ENCODE measurements at places on chromosomes 6 and 20.

GRCh38 chr6:167571550-167571949, 246.7 kb downstream of the TTLL2 start:
- DNase-seq, result no peak

GRCh38 chr6:5557506-5557905, 296.2 kb downstream of the FARS2 start:
- DNase-seq, result no peak

DNA sequence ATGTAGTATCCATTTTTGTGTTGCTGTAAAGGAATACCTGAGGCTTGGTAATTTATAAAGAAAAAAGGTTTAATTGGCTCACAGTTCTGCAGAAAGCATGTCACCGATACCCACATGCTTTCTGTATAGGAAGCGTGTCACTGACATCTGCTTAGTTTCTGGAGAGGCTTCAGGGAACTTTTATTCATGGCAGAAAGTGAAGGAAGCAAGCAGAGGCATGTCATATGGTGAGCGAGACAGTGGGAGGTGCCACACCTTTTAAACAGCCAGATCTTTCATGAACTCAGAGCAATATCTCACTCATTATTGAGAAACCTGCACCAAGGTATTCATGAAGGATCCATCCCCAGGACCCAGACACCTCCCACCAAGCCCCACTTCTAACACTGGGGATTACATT, 3.5 kb downstream of the SUMO4 start:
- no peak for DNase-seq

DNA sequence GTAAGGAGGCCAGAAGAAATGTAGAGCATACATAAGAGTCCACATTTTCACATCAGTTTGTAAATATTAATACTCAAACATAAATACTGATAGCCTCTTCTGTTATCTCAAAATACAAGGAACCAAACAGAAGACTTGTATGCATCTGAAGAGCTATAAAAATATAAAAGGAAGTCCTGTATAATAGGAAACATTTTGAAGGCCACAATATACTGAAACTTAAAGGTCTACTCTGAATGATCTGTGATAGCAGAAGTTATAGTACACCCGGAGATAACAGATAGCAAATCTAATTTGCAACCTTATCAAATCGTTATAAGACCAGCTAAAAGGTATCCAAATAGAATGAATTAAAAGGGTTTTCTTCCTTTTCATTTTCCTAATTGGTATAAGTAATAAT, 111.2 kb downstream of the HIVEP2 start:
- DNase-seq, result no peak

DNA sequence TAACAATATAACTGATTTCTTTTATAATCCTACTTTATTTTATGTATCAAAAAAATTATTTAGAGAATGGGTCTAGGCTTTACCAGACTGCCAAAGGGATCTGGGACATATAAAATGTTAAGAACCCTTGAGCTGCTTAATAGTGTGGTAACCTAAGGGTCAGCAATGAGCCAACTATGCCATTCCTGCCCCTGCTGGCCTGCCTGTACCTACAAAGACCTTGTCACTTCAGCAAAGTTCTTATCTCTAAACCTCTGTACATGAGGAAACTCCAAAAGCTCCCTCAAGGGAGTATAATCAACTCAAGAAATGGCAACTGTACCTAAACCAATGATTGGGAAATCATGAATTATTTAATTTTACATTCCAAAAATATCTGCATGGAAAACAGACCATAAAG, 266.9 kb downstream of the PKHD1 start:
- DNase-seq, result no peak

- no peak for DNase-seq
These were observed 63.6 kb upstream of the SYNDIG1 start for GRCh38 chr20:24405810-24406209.

GRCh38 chr6:95087394-95088097, 489.8 kb upstream of the MANEA start:
- no peak for DNase-seq

DNA sequence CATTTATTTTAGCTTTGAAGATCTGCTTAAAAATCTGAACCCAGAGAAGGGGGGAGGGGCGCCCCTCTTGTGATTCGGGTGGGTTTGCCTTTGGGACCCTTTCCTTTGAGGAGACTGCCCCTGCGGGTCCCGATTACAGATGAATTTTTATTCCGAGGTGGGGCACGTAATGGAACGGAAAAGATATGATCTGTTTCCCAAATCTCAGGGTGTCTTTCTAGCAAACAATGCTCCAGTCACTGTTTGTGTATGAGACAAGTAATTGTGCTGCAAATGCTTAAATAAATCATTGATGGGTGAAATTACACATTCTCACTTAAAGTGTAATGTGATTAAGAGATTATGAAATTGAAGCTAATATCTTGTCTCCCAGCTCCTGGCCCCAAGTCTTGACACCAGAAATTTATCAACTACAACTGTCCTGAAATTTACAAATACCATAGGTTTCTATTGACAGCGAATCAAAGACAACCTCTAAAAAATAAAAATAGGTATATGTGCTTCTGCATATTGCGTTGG, 30.7 kb downstream of the TFAP2A start:
- no peak for DNase-seq

DNA sequence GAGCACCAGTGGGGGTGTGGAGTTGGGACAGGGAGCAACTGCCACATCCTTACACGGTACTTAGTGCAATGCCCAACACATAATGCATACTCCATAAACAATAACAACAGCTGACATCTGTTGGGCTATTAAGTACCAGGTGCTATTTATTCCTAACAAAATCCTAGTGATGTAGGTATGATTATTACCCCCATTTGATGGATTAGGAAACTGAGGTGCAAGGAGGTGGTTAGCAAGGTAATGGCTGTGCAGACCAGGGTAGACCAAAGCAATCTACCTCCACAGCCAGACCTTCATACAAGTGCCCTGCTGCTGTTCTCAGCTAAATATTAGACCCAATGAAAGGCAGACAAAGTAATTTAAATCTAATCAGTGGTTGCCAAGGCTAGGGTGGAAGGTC, 36.8 kb downstream of the SLC13A3 start:
- DNase-seq, result no peak

DNA sequence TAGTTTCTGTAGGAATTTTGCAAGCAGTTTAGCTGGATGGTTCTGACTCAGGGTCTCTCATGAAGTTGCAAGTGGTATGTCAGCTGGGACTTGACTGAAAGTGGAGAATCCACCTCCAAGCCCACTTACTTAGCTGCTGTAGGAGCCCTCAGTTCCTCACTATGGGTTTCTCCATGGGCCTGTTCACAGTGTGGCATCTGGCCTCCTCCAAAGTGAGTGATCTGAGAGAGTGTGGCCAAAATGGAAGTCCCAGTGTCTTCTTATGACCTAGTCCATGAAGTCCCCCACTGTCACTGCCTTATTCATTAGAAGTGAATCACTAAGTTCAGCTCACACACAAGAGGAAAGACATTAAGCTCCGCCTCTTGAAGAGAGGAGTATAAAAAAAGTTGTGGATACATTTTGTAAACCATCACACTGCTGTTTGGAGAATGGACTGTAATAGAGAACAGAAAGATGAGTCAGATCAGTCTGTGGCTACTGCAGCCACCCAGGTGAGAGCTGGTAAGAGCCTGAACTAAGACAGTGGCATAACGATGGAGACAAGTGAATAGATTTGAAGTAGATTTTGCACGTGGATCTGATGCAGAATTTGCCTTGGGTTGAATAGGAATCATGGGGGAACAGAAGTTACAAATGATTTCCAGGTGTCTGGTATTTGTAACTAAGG, 4.9 kb upstream of the NELFCD start:
- no peak for DNase-seq

DNA sequence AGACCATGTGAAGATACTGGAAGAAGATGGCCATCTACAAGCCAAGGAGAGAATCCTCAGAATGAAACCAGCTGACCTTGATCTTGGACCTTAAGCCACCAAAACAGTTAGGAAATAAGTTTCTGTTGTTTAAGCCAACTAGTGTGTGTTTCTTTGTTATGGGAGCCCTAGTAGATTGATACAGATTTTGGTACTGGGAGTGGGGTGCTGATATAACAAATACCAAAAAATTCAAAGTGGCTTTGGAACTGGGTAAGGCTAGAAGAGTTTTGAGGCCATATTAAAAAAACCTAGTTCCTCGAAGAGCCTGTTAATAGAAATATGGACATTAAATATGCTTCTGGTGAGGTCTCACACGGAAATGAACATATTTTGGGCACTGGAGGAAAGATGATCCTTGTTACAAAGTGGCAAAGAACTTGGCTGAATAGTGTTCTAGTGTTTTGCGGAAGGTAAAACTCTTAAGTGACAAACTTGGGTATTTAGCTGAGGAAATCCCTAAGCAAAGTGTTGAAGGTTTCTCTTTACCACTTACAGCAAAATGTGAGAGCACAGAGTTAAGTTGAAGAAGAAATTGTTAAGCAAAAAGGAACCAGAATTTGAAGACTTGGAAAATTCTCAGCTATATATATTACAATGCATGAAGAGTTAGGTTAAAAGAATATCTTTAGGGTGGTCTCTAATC, 55.1 kb upstream of the CD83 start:
- DNase-seq, result no peak

DNA sequence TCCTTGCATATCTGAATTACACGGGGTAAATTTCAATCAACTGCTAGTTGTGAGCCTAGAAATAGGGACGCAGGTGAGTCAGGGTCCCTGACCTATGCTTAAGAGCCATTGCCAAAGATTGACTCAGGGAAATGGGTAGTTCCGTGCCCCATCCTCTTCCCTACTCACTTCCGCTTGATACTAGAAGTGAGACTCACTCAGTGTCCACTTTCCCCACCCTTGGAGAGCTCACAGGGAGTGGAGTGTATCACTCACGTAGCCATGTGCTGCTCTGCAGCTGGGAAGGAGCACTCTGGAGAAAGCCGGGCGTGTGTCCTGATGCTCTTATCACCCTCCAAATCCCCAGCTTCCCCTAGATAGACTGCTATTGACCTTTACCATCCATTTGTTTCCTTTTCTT, 543 bp upstream of the MUC22 start:
- DNase-seq, result no peak

DNA sequence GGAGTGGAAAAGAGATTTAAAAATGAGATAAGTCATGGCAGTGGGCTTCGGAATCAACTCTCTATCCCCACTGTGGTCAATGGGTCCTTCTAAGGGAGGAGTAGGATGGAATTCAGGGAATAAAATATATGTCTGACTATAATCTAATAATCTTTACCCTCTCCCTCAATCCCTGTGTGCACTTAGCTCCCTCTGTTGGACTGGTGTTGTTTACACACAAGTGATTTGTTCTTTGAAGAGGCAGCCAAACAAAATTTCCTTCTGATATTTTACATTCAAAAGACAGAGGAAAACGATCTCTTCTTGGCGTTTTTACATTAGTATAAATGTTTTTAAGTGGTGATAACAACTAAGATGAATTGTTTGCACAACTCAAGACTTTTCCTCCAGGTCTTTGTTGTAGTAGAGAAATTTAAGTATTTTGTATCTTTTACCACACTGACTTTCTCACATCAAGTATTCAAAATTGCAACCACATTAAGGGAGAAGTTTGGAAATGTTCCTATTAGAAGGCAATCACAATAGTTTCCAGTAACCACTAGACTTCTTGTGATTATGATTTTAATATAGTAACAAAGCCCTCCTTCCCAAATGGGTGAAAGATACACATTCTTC, 317.8 kb downstream of the CENPW start:
- DNase-seq, result peak; percentile 9

DNA sequence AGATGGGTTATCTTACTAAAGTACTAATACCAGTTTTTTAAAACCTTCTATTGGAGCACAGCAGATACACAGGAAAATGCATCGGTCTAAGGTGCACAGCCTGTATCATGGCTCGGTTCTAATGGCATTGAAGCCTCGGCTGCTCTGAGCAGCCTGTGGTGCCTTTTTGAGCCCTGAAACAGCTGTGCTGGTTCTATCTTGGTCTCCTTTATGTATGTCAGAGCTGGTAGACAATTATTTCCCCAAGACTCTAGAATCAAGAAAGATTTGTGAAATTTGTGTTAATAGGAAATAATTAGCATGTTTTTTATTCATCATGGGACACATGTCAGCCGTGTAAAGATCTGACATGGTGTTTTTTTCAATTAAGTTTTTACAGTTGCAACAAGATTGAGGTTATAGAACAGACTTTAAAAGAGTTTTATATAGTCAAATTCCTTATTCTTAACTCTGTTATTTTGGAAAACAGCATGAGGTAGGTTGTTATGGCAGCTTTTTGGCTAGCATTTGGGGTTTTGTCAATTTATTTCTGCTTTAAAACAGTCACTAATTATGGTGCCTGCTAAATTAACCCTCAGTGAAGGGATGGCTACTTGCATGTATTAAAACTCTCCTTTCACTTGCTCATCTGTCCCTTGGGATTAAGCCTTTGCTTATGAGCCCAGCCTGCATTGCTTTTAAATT, 40.3 kb upstream of the C20orf144 start:
- DNase-seq, result no peak

- DNase-seq, result no peak
These were observed 855.8 kb downstream of the HACE1 start for GRCh38 chr6:104003803-104004516.

- DNase-seq, result no peak
These were observed 21.3 kb downstream of the SNAP25 start for GRCh38 chr20:10239954-10240353.

DNA sequence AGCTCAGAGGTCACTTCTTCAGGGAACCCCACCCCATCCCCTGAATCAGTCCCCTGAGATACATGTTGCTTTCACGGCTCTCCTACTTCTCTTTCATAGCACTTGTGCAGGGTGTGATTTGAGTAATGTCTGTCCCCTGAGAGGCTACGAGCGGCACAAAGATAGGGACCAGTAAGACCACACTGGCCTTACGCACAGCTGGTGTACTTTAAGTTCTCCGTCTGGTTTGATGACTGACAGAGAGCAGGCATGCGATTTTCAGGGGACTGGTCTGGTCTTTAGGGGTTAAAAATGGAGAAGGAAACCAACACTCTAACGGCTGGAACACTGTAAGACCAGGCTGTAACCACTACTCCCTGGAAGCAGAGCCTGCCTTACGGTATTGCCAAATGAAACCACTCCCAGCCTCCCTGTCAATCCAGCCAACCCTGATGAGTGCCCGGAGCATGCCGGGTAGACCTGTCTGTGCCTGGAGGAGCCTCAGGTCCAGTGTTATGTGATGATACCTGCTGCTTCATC, 47.1 kb downstream of the ELMO2 start:
- no peak for DNase-seq

GRCh38 chr6:131955876-131956275, 4.7 kb upstream of the CCN2 start:
- no peak for DNase-seq

GRCh38 chr6:168407842-168408241, 33.1 kb upstream of the SMOC2 start:
- no peak for DNase-seq

DNA sequence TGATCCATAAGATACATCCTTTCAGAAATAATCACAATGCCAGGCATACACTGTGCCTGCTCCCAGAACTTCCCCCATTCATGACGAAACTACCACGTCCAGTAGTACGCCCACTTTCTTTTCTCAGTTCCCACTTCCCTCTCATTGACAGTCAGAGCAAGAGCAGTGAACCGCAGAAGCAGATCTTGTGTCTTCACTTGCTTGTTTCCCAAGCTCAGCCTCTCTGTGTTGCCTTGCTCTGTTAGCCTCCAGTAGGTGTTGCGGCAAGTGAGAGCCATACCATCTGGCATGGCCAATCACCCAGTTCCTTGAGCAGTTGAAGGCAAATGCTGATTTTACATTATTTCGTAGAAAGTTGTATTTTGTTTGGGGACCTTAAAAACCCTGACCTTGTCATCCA, 11.7 kb downstream of the UST start:
- DNase-seq, result no peak

- no peak for DNase-seq
These were observed 65.3 kb downstream of the RAMACL start for GRCh38 chr6:166520905-166521834.
